CD4-positive, alpha-beta T cell treated with Interleukin-2 at 100 ng/mL for 4 hours (primary cell): ENCODE measurements at places on chromosomes 6 and 20.

GRCh38 chr20:19112828-19113227 is 99.6 kb upstream of the SLC24A3 start:
- no peak for DNase-seq

GRCh38 chr6:154937306-154938220 is 57.6 kb upstream of the TIAM2 start:
- DNase-seq: no peak

DNA sequence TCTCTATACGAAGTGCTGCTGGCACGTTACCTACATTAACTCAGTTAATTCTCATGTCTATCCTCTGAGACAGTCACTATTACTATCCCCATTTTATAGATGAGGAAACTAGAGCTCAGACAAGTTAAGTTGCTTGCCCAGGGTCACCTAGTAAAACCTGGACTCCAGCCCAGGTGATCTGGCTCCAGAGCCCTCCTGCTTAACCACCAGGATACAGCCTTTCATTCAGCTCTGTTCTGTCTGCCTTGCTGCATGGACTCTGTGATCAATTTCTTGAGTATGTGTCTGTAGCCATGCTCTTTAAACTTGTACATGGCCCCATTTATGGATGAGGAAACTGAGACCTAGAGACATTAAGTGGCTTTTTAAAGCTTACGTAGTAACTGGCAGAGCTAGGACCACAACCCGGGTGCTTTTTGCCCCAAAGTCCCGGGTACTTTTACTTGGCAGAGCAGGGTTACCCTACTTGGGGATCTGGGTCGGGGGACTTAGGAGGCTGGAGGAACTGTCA is 4.7 kb downstream of the CDKN1A start:
- DNase-seq: no peak

DNA sequence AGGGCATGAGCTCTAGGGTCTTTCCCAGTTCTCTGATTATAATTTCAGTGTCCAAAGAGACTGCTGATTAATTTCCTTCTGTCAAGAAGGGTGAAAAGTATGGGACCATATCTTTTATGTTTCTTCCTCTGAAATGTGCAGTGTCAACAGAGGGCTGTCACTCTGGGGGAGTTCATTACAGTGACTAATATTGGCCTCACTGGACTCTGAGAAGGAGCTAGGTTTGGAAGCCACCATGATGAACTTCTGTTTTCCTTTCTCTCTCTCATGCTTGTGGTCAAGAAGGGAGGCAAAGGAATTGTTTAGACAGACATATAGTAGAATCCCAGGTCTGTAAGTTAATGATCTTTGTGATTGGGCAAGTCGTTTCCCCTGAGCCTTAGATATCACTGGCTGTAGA is 41.8 kb upstream of the BMP6 start:
- DNase-seq: no peak

DNA sequence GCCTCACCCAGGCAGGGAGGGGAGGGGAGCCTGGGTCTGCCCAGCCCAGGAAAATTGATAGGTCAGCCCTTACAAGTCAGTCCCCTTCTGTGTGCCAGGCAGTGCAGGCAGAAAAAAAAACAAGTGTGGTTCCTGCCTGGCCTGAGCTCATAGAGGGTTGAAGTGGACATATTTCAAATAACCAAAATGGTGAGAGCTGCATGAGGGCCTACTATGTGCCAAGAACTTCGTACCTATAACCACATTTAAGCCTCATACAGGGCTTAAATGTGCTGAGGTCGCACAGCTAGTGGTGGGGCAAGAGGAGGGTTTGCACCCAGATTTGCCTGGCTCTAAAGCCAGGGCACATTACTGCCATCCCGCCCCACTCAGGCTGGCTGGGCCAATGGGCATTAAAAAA is 6.9 kb upstream of the NOL4L start:
- no peak for DNase-seq

GRCh38 chr20:24686156-24686555 is 216.7 kb downstream of the SYNDIG1 start:
- DNase-seq: no peak

GRCh38 chr6:52361414-52361944 is 472 bp upstream of the PAQR8 start:
- DNase-seq: peak; percentile 53

DNA sequence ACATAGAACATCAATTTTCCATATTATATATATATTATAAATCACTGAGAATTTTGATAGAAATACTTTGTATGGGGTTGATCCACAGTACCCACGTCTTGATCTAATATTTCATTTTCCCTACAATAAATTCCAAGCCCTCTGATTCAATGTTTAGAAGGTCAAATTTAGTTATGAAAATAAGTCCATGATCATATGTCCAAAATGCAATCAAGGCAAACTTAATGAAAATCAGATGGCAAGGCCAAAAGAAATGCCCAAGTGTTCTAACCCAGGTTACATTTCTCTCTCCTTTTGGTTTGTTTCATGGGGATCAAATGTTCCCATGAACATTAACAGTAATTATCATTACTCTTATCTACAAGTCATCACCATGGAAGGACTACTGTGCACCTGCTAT is 203.8 kb downstream of the KIF16B start:
- no peak for DNase-seq

DNA sequence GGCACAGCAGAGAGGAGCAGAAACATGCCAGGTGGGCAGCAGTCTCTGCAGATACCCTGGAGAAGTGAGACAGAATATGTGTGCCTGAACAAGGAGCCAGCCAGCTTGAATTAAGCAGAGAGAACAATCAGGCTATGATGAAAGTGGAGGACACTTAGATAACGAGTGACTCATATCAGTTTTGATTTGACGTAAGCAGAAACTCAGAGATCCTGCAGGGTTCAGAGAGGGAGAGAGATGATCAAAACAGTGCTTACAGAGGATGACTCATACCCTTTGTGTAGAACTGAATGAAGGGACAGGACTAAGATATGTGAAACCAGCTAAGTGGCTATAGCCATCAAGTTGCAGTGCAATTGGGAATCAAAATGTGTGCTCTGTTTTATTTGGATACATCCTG is 300.7 kb downstream of the TENT5A start:
- DNase-seq: no peak

- DNase-seq: peak; percentile 79
Measured at GRCh38 chr20:1434571-1435336, 31.9 kb downstream of the NSFL1C start.
